Prostate gland (tissue), 2 donors: ENCODE measurements at places on chromosomes 1 and 21. TPM values are rescaled to one million over a fixed set of nuclear protein-coding genes. Genes with fewer than 3 reads are reported as not detected.

The MYOG gene
- total RNA-seq = 4.4 TPM

The PLA2G5 gene
- total RNA-seq = 23.2 TPM

The RORC gene
- 51.8 TPM for total RNA-seq

DNA sequence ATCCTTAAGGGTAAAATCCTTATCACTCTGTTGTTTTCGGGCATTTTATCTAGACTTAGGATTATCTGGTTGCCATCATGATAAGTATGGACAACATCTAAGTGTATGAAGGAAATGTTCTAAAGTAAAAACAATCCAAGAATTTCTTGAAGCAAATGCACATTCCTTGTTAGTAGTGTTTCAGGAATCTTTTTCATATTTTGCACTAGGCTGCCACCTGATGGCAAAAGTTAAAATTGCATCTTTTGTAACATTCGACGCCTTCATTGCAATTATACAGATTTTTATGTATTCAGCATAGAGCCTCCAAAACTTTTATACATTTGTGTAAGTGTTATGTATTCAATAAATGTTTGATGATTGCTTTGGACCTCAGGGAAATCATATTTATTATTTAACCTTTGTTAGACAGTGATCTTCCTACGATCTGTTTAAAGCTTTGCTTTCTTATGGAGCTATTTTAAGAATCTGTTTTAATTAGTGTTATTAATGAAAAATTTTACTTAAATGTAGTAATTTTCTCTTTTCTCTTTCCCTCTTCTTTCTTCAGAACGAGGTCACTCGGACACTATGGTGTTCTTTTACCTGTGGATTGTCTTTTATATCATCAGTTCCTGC is 49.4 kb upstream of the KIAA1614 start:
- no peaks in the 10 kb centered on the region for H3K27me3 ChIP-seq
- no peaks in the 10 kb centered on the region for H3K36me3 ChIP-seq
- no peak overlapping the region for H3K27ac ChIP-seq

DNA sequence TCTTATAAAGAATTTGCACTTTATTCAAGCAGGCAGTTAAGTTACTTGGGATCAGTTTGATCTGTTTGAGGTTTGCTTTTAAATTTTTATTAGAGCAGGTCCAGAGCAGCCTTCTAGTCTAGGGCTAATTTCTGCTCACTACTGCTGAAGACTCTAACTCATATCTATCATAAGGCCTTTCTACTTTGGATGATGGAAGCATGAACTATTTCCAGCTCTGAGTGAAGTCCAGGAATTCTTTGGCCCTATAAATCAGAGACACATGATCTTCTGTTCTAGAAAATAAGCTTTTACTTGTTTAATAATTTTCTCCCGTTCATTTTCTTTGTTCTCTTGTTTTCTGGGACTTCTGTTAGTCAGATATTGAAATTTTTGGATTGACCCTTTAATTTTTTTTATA is 14.7 kb downstream of the NIBAN1 start:
- H3K36me3 ChIP-seq = no peaks in the 10 kb centered on the region
- H3K4me3 ChIP-seq = no peak overlapping the region
- no peak overlapping the region for H3K27ac ChIP-seq

DNA sequence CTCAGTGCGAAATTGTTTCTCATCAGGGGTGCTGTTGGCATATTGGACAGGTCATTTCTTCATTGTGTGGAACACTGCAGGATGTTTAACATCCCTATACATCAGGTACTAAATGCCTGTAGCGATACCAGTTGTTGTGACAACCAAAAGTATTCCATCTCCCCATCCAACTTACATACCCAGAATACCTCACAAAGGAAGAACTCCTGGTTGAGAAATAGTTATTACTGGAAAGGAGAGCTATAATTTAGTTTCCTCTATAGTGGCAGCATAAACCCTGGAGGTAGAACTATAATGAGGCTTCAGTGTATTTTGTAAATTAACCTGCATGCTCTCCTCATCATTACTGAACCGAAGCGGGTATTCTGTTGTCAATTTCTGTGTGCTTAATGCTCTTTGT is 45.1 kb downstream of the IVNS1ABP start:
- DNase-seq = no peak
- no peaks in the 10 kb centered on the region for H3K4me1 ChIP-seq
- no peak overlapping the region for H3K4me3 ChIP-seq
- no peaks in the 10 kb centered on the region for H3K27me3 ChIP-seq
- H3K27ac ChIP-seq = no peak overlapping the region

DNA sequence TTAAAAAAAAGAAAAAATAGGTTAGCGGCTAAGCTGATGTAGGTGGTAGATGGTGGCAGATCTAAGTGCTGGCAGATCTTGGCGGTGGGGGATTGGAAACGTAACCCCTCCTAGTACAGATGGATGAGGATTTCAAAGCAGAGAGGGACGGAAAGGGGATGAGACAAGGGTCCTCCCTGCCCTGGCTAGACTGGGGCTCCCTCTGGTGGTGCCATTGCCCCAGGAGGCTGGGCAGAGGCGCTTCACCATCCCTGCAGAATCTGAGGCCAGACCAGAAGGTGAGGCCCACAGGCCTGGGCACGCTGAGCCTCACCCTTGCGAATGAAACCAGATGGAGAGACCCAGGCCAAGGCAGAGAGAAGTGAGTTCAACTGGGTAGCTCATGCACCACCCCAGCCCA is 7.0 kb upstream of the PLEKHA6 start:
- no peaks in the 10 kb centered on the region for H3K27me3 ChIP-seq
- peaks cover 7% of the 10 kb centered on the region for H3K4me1 ChIP-seq
- H3K36me3 ChIP-seq = no peaks in the 10 kb centered on the region
- H3K27ac ChIP-seq = no peak overlapping the region
- no peak for DNase-seq
- H3K4me3 ChIP-seq = no peak overlapping the region

DNA sequence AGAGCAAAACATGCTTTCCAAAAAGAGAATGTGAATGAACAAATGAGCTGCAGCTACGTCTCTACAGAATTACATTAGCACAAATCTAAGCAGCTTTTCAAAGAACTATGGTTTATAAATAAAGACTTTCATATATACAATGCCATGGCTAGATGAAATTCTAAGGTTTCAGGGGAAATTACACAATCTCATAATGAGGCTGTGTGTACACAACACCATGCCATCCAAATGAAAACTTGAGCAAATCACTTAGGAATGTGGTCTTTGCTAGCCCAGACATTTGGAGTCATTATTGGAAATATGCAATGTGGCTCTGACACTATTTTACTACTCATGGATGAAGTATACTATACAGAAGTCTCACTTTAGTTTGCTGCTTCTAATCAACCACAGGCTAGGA is 37.5 kb downstream of the SPAG17 start:
- H3K4me3 ChIP-seq = no peak overlapping the region
- no peaks in the 10 kb centered on the region for H3K36me3 ChIP-seq
- no peaks in the 10 kb centered on the region for H3K27me3 ChIP-seq
- DNase-seq = no peak
- H3K27ac ChIP-seq = no peak overlapping the region

DNA sequence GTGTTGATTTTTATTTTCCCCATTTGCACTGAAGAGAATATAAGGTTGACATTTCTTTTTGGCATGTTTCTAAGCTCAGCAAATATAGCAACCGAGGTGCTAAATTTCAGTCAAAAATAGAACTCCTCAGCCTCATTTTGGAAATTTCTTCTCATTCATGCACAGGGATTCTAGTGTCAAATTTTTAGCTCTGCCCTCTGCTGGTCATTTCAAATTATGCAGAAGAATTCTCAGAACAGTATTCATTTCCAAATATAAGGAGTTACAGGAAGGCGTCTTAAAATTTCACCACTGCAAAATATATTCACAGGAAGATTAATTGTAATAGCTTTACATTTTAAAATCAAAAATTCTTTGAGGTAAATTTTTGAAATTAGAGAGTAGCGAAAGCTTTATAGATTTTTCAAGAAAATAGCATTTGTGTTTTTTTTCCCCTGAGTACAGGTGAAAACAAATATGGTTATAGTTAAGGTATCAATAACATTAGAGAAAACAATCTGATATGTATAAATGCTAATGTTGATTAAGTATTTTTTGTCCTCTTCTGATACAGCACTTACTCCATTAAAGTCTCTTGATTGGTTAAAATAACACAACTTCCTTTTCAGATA is 57.9 kb downstream of the FMN2 start:
- H3K27me3 ChIP-seq = no peaks in the 10 kb centered on the region
- no peak for DNase-seq
- no peaks in the 10 kb centered on the region for H3K36me3 ChIP-seq
- H3K4me3 ChIP-seq = no peak overlapping the region
